ENCODE measurements at places on chromosomes 1 and 21.

GRCh38 chr1:33168556-33169289 lies 13.1 kb downstream of the TRIM62 start:
- no peak for DNase-seq

GRCh38 chr21:44263221-44263760 lies 1.6 kb upstream of the DNMT3L start:
- no peak for DNase-seq

- no peak for DNase-seq
Measured at GRCh38 chr1:75615613-75616435, 4.9 kb upstream of the SLC44A5 start.

DNA sequence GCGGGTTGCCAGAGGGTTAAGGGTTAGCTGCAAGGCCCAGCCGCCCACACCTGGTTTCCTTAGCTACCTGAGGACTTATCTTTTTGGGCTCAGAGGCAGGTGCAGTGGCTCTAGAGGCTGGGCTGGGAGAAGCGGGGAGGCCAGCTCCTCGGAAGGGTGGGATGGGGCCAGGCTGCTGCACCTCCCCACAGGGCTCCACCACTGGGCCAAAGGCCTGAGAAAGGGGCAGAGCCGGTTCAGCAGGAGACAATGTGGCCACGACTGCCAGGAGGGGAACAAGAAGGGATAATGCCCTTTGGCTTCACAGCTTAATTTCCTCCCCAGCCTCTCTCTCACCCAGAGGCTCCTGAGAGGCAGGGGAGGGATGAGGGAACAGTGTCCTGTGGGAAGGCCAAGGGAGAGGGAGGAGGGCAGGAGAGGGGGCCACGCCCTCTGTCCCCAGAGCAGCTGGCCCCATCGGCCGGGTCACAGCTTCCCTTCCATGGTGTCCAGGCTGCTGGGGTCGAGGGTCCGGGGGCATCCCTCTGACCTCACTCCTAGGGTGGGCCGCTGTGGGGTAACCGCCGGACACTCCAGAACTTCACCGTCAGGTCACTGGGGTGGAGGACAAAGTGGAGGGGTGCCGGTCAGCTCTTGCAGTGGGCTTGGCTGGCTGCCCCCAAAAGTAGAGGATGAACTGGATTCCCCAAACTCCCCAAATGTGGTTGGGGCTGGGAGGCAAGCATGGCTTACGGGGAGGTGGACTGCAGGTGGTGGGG lies 50.4 kb downstream of the KIF21B start:
- DNase-seq, result no peak

DNA sequence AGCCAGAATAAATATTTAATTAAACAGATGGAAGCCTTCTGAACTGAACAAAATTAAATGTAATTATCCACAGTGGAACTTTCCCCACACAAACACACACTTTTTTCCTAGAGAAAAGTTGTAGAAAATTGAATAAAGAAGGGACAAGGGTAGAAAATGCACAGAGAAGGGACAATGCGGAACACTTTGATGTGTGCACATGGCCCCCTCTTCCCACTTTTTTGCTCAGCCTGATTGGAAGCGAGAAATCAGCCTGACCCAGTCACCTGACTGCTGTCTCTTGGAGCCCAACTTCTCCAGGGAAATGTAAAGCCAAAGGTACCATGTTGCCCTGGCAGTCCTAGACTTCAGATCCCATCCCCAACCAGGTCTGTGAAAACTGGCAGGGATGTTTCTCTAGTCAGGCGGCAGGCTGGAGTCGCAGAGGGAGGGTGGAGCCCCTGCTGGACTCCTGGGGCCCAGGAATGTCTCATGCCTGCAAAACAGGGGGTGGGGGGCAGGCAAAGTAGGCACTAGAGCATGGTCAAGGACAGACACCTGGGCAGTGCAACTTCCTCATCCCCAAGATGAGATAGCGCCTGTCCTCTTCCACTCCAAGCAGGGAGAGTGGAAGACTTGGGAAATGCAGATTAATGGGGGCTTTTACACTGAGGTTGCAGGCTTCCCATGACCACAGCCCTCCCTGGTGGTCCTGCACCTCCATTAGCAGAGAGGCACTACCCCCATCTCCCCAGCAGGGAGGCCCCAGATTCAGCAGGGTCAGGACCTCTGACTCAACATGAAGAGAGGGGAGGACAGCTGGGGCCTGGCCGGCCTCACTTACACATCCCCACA lies 2.8 kb downstream of the CERS2 start:
- DNase-seq, result no peak

DNA sequence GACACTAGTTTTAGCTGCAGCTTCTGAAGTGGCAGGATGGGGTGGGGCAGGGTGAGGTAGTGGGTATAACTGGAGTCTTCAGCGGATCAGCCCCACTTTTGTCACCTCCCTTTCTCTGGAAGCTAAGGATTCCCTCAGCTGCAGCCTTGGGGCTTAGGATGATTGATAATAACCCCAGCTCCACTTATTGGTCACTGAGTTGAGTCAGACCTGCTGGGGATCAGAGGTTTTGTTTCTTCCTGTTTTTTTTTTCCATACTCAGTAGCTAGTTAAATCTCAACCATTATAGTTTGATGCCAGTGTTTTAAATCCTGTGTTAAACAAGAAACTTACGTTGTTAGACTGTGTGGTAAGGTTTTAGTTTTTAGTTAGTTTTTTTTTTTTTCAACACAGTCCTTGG lies 57.2 kb downstream of the LAMC1 start:
- no peak for DNase-seq

GRCh38 chr1:1760345-1760650 lies 18.0 kb downstream of the NADK start:
- DNase-seq, result no peak

- no peak for DNase-seq
Measured at GRCh38 chr1:12448746-12449177, 169.2 kb downstream of the DHRS3 start.

DNA sequence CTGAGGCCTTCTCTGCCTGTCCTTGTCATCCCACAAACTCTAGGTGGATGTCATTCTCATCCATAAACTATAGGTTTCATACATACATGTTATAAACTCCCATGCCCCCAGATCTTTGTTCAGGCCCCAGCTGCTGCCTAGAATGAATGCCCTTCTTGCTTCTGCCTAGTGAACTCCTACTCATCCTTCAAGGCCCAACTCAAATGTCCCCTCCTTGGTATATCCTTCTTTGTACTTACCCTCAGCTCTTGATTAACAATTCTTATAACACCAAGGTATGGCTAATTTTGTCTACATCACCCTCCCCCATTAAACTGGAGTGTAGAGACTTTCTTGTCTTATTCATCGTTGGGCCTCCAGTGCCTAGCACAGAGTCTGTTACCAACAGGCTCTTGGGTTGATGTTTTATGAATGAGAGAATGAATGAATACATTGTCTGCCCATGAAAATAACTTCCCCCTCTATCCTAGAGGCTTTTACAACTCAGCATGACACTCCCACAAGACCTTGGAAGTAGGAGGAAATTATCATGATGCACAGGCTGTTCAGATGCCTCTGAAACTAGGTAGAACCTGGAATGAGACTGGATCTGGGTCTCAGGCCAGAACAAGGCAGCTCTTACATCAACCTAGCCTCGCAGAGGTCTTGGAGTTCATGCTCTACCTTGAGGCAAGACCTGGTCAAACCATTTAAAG lies 26.9 kb downstream of the EPHB2 start:
- no peak for DNase-seq

DNA sequence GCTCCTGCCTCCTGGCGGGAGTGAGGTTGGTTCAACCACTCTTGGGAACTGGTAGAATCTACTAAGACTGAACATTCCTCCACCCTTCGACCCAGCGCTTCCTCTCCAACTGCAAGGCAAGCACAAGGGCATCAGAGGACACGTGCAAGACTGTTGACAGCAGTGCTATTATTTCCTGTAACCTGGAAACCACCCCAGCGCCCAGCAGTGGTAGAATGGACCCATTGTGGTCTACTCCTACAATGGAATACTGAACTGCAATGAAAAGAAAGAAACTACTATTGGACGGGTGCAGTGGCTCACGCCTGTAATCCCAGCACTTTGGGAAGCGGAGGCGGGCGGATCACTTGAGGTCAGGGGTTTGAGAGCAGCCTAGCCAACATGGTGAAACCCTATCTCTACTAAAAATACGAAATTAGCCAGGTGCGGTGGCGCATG lies 33.0 kb upstream of the TARDBP start:
- DNase-seq, result no peak

DNA sequence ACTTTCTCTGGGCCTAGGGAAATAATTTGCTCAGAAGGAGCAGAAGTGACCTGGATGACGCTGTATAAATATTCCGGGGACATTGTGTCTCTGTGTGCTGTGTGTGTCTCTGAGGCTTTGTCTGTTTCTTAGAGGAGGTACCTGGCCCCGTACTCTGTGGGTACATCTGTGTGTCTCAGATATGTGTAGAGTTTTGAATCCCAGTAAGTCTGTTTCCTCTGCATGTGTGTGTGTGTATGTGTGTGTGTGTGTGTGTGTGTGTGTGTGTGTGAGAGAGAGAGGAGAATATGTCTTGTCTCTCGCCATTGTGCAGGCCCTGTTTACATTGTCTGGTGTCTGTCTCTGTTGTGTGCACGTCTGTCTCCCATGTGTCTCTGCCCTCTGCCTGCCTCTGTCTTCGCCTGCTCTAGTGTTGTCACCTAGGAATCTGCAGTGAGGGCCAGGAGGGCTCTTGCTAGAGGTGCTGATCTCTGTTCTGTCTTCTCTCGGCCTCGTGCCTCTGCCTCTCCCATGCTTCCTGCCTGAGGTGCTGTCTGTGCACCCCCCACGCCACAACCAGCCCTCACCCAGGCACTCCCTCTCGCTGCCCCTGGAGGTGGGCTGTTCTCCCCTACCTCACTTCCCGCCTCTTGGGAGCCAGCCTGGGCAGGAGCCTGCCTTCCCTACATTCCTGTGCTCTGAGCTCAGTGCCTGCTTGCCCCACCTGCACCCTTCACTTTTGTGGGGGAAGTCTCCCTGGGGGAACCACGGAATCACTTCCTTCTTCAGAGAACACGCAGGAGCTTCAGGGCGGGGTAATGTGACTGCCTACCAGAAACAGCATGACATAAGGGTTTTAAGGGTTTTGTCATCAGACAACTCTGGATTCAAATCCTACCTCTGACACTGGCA lies 5.9 kb downstream of the MAP7D1 start:
- DNase-seq, result no peak

GRCh38 chr21:46212721-46213484 lies 15.7 kb downstream of the LSS start:
- DNase-seq, result no peak

GRCh38 chr1:53278298-53278725 lies 40.0 kb upstream of the MAGOH start:
- DNase-seq, result no peak

DNA sequence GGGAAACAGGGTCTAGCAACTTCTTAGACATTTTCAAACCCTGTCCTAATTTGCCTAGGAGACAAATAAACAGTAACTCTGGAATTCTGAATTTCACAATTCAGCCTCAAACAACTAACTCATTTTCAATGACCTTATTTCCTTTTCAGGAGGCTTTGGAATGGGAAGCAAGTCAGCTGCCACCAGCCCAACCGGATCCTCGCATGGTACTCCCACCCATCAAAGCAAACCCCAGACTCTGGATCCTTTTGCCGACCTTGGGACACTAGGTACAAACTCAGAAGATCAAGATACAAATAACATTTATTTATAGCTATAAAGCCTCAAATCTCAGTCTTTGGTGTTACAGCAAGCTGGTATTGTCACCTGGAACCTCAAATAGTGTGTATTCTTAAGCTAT lies 18.9 kb upstream of the LEPR start:
- DNase-seq, result no peak

- no peak for DNase-seq
Measured at GRCh38 chr1:163523375-163524029, 201.7 kb downstream of the NUF2 start.

DNA sequence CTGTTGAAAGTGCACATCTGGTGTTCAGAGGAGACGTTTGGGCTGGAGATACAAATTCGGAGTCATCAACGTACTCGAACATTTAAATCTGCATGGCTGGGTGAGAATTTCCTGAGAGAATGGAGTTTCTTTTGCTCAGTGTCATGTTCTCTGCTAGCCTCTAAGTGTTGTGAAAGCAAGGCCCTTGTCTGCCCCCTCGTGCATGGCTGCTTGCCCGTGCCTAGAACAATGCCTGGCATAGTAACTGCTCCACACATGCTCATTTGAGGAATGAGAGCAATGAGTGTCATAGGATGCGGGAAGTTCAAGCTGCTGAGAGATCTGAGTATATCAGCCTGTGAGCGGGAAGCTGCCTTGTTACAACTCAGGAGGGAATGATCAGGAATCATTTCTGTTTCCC lies 171.1 kb upstream of the CSF3R start:
- DNase-seq, result no peak

DNA sequence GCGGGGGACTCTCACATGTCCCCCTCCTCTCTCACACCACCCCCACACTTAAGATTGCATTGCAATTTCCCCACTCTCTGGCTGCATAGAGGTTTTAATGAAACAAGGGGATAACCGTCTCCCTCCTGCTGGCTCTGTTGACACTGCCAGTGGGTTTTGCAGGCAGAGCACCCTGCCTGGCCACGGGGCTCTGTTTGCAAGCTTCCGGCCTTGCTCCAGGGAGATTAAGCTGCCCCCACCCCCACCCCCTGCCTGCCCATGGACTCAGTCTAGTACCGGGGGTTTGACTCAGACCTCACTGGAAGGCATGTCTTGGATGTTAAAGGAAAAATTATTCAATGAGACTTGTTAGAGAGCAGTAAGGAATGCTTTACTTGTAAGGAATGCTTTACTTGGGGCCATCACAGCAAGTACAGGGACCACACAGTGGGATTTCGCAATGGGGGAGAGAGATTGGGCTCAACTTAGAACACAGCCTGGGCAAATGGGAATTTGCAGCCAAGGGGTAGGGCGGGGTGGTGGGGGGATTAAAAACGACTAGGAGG lies 101.0 kb downstream of the AJAP1 start:
- DNase-seq, result no peak

DNA sequence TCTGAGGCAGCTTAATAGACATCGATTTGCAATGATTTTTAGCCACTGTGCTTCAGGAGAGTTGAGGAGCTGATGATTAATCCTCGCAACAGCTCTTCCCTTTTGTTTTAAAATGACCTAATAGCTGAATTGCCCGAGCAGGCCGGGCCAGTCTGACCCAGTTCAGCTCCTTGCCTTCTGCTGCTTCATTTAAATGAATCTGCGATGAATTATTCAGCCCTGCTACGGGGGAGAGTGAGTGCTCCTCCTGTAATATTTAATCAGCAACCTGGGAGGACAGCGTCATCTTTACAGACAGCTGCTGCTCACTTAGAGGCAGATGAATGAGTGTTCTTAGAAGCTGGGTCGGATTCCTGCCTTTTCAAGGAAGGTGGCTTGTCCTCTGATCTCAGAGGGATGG lies 325.1 kb downstream of the CAMTA1 start:
- no peak for DNase-seq

GRCh38 chr1:60567256-60567655 lies 493.7 kb upstream of the C1orf87 start:
- no peak for DNase-seq

DNA sequence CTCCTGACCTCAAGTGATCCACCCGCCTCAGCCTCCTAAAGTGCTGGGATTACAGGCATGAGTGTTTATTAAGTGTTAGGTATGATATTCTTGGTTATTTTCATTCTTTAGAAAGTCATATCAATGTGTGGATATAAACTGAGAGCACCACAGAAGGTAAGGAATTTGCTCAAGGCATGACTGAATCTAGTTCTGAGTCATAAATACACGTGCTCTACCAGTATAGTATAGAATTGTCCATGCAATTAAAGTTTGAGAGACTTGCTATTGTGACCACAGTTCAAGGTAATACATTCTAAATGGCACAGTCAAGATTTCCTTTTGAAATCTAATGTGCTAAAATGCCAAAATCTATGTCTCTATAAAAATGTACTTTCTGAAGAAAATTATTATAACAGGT lies 401.1 kb upstream of the CHRM3 start:
- no peak for DNase-seq

Measured in activated gamma-delta T cell (primary cell).